Stimulated activated CD8-positive, alpha-beta memory T cell treated with anti-CD3 and anti-CD28 coated beads, Interleukin-4, amount 100 ng/mL, for 24 hours (primary cell): ENCODE measurements at places on chromosomes 3 and 15.

GRCh38 chr3:174342171-174342570 lies 517.0 kb upstream of the NAALADL2 start:
- no peak for DNase-seq

DNA sequence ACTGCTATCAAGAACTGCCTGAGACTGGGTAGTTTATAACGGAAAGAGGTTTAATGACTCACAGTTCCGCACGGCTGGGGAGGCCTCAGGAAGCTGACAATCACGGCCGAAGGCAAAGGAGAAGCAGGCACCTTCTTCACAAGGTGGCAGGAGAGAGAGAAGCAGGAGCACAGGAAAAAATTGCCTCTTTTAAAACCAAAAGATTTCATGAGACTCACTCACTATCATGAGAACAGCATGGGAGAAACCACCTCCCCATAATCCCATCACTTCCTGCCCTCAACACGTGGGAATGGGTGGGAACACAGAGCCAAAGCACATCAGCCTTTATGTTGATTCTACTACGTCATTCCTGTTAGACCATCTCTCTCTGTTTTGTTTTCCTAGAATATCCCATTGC lies 650.9 kb upstream of the SEMA6D start:
- DNase-seq, result no peak

DNA sequence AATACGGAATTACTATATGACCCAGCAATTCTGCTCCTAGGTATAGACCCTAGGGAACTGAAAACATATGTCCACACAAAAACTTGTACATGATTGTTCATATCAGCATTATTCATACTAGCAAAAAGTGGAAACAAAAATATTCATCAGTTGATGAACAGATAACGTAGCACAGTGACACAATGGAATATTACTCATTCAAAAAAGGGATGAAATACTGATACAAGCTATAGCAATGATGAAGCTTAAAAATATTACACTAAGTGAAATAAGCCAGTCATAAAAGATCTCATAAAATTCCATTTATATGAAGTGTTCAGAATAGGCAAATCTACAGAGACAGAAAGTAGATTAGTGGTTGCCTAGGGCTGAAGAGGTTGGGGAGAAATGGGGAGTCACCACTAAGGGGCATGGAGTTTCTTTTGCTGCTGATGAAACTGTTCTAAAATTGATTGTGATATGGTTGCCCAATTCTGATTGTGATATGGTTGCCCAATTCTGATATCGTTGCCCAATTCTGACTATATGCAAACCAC lies 10.5 kb downstream of the C15orf61 start:
- no peak for DNase-seq

DNA sequence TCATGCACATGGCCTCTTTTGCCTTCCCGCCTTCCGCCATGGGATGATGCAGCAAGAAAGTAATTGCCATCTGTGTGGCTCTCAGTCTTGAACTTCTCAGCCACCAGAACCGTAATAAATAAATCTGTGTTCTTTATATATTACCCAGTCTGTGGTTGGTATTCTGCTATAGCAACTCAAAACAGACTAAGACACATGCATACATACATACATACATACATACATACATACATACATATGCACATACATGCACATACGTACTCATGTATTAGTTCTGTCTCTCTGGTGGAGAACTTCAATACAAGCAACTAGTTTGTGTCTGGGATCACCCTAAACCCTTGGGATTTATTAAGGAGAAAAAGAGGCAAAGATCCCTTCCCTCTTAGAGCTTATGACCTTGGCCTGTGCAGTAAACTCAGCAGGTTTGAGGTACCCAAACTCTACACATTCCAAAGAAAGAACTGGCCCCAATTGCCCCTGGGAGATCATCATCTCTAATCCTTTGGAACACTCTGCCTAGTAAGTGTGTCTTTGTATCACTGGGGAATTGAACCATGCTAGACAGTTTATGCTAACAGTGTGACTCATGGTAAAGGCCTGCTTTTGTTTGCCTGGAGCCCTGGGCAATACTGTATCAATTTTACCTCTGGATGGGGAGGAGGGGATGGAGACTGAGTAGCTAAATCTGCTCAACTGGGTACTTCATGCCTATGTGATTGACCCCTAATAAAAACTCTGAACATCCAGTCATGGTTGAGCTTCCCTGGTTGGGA lies 115.6 kb upstream of the LMCD1 start:
- no peak for DNase-seq

- no peak for DNase-seq
Measured at GRCh38 chr3:154794814-154795445, 285.2 kb upstream of the MME start.

GRCh38 chr15:89761929-89762328 lies 10.9 kb upstream of the MESP1 start:
- no peak for DNase-seq

DNA sequence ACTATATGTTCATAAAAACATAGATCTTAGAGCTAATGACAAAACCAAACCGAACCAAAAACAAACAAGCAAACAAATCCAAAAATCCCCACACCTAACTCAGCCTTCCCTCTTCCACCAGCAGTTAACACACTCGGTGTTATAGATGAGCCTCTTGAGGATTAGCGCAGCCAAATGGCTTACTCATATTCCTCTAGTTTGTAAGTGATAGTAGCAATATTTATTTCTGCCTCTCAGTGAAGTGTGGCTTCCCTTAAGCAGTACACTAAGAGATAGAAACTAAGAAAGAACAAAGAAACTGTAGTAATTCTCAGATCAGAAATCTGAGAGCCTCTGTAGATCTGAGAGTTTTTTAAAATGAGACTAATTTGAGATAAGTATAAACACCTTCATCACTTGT lies 2.4 kb upstream of the NCEH1 start:
- DNase-seq, result no peak

DNA sequence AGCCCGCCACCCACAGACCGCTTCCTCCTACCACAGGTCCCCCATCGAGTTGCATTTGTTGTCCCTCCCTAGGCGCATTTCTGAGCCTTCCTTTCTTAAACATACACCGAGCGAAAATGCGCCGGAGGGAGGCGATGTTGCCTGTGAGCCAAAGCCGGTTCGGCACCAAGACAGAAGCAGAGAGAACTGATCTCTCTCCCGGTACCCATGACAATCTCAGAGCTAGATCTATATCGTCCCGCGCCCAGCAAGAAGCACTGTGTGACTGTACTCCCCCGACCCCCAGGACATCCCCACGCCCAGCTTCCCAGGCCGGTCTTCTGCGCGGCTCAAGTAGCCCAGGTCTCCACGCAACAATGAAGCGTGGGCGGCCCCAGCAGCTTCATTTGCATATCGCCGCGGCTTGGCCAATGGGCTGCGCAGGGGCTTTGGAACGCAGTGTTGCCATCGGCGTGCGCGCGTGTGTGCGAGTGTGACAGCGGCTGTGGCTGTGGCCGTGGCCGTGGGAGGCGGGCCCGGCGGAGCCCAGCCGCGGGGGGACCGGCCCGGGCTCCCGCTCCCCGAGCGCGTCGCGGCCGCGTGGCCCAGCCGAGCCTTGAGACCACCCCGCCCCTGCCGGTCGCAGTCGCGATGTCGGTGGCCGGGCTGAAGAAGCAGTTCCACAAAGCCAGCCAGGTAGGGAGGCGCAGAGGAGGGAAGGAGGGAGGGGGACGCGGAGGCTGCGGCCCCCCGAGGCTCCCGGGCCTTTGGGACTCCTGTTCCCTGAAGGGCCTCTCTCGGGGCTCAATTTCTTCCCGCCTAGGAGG lies at the start of gene SH3GL3:
Gene SH3GL3, plus strand, starts transcription at position 438 of the 806 bp plus-strand sequence. Its CDS starts 193 bp downstream, at position 631.
- peak; percentile 28 for DNase-seq

DNA sequence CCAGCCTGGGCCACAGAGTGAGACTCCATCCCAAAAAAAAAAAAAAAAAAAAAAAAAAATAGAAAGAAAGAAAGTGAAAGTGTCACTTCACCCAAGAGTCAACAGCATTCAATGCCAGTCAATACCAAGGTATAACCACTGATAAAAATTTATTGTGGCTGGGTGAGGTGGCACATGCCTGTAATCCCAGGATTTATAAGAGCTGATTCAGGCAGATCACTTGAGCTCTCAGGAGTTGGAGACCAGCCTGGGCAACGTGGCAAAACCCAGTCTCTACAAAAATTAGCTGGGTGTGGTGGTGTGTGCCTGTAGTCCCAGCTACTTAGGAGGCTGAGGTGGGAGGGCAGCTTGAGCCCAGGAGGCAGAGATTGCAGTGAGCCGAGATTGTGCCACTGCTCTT lies 46.5 kb upstream of the PIK3CB start:
- DNase-seq, result no peak

DNA sequence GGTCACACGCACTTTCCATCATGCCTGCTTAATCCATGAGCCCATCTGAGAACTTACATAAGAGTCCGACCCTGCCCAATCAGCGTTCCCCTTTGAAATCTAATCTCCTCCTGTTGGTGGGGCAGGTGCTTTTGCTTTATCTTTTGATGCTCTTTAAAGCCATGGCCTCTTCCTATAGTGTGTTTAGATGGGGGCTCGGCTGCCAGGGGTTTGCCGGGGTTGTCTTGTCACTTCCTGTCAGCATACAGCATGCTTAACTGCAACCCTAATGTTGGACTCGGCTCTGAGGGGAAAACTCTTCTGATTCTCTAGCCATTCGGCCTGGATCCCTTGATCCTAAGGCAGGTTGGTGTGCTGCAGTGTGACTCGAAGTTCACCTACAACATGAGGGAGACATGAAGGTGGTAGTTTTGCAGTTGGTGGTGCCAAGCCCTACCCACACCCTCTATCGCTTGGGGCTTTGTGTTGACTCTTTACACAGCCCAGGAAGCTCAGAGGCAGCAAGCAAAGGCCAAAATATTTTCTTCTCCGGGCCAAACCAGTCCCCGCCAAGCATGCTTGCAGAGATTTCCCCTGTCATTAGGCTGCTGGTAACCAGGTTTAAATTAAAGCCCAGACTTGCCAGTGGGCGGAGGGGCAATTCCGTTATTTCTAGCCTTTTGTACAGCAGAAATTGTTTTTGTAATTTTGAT lies 218.7 kb downstream of the FEZF2 start:
- DNase-seq, result no peak

DNA sequence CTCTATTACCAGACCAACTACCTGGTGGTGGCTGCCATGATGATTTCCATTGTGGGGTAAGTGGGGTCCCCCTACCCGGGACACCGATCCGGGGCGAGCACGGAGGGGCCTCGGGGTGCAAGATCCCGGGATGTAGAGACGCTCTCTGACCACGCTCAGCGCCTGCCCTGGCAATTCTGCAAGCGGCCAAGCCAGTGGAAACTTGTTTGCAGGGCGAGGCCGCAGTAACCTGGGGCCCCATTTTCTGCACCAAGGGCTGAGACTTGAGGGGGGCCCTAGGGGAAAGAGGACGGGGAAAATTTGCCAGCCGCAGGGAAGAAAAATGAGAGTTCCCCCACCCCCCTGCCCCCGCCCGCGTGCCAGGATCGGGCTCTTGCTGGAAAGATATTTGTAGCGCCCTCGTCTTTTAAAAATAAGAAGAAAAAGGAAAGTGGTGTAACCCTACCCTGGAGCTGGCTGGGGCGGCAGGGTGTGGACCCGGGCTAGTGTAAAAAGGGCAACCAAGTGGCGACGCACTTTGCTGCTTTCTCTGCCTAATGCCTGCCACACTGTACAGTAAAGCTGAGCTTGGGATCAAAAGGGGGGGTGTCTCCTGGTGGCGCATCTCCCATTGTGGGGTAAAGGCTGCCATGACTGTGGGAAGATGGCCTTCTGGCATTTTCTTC lies 563 bp downstream of the ARL6IP5 start:
- DNase-seq, result no peak

DNA sequence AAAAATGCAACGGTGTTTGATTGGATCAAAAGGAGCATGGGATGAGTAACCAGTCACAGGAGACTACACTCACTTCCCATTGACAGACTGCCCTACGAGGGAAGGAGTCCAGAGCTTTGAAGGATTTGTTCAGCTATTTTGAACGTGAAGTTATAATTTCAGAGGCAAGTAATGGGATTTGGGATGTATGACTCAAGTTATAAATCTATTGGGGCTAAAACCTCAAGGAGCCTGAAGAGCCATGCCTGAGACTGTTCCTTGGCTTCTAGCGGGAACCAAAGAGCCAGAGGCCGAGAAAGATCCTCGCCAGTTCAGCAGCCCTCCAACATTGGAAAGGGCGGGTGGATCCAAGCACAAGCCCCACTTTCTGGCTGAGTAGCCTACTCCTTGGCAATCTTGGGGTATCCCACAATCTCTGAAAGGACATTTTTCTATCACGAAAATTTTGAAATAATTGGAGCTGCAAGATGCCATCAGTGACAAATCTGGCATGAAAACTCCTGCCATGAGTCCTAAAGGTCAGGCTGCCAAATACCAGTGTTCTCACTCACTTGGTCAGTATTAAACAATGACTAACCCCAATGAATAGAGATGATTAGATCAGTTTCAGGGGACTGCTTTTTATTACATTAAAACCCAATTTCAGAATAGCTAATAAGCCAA lies 48.6 kb upstream of the SLCO2A1 start:
- DNase-seq, result no peak

GRCh38 chr3:9786209-9786739 lies 6.0 kb downstream of the TADA3 start:
- no peak for DNase-seq

- no peak for DNase-seq
Measured at GRCh38 chr15:95464509-95464908, 866.0 kb upstream of the NR2F2 start.

DNA sequence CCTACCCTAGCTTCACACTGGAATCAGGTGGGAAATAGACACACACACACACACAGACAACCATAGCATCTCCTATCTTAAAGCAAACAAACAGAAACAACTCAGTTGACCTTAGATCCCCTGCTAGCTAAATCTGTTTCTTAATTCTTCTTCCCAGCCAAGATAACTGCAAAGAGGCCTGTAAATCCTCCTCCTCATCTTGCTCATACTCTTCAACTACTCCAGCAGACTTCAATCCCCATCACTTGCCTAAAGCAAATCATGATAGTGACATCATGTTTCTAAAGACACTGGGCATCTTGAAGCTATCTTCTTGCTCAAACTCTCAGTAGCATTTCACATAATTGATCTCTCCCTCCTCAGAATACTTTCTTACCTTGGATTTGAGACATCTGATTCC lies 303.0 kb downstream of the RBMS3 start:
- DNase-seq, result no peak

DNA sequence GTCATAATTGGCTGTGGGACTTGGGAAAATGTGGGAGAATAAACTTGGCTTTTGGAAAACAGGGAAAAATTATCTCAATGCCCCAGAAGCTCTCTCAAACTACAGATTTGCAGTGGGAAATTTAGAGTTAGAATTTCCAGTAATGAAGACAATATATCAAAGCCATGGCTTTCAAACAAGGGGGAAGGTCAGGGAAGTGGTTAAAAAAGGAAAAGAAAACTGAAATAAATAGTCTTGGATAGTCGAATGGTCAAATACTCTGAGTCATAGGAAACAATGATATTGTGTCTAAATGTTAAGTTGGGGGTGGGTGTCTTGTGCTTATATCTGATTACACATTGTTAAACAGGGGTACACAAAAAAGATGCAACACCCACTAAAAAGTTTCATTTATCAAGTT lies 272.4 kb upstream of the COL8A1 start:
- DNase-seq, result no peak

- no peak for DNase-seq
Measured at GRCh38 chr15:79863886-79864285, 32.9 kb downstream of the MTHFS start.
